Pulmonary artery endothelial cell (primary cell): ENCODE measurements at places on chromosomes 7 and 10.
A peak's percentile ranks its signal among the peaks of the same experiment; 100 is the strongest.

DNA sequence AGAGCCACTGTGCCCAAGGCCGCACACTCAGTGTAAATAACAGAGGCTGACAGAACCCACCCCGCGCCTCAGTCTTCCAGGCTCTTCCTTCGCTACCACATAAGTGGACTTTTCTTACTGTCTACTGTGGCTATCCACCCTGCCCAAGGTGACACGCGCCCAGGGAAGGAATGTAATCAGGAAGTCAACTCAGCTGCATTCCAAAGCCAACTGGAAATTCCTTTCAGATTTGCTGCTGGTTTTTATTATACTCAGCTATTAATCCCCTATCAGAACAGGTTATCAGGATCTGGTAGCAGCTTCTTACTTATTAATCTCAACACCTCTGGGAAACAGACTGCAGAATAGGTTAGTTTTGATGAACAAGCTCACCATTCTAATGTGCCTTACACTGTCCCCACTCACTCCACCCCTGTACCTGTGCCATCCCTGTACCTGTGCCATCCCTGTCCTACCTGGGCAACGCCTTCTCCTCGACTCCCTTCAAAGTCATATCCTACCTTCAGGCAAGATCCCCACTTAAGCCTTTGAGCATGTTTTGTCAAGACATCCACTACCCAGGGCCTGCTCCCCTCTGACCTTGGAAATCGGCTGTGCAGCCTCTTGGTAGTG, 90.7 kb downstream of the NHLRC2 start:
- peak; percentile 30 for DNase-seq

DNA sequence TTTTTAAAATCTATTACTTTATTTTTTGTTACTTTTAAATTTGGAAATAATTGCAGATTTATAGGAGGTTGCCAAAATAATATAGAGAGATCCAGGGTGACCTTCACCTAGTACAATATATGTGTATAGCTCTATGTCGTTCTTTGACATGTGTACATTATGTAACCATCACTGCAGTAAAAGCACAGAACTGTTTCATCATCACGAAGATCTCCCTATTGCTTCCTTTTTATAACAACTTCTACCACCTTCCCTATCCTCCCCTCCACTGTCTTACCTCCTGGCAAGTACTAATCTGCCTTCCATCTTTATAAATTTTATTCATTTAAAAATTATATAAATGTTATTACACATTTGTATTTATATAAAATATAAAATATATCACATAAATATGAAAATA, 251.0 kb downstream of the AUTS2 start:
- no peak for DNase-seq

DNA sequence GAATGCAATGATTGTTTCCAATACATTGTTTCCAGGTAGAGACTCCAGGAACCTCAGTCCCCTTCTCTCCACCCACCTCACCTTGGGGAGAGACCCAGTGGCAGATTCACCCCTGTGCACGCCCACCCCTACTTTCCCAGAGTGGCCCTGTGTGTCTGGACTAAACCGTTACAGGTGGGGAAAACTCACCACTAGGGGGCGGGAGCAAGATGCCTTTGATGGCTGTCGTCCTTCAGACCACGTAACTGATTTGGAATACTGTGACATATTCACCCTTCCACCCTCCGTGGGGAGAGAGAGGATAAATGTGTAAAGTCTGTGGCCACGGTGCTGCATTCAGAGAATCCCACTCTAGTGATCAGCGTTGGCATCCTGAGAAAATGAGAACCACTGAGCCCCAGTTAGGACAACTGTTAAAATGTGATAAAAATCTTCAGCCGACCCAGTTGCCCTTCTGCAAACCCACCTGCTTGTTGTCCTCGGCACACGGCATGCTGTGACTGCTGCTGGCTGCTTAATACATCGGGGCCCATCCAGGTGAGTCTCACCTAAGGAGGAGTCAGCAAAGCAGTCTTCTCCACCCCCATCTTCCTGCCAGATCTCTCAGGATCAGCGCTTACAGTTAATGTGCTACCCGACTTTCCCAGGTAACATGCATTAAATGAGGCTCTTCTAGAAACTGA, 41.5 kb upstream of the NMT2 start:
- DNase-seq, result peak; percentile 51

DNA sequence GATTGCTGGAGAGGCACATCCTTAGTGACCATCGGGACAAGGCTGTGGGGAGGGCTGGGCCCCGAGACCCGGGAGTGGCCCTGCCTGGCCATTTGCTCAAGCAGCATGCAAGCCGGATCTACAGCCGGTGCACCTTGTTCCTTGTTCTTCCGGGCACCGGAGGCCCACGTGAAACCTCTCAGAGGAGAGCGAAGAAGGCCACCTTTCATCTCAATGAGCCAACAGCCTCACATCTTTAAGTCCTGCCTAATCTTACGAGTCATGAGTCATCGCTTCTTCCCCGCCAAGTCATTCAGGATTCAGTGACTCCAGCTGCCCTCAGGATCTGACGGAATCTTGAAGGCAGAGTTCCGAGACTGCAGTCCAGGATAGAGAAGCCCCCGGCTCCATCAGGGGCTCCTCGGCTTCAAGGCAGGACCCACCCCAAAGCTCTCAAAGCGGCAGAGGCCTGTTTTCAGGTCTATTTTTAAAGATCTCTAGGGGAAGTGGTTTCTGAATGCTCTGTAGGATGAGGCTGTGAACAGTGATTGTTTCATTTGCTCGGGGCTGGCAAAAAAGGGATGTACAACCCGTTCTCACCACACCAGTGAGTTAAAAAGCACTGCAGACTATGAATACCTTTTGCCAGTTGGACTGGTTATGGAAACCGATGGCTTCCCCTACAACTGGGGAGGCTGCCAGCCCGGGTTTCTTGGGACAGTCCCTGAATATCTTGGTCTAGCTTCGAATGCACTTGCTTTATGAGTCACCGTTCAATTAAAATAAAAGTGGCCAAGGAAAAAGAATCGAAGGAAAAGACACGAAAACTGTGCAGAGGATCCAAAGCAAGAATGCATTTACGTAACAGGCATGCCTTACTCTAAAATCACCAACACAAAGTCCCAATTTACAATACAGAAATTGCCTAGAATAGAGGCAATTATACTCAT, 57.2 kb upstream of the ECHDC3 start:
- DNase-seq, result peak; percentile 77

- peak; percentile 81 for DNase-seq
These were observed 31.8 kb upstream of the VCL start for GRCh38 chr10:73965890-73966768.

GRCh38 chr10:24427678-24428409, 218.9 kb downstream of the KIAA1217 start:
- no peak for DNase-seq

GRCh38 chr7:110262251-110262650, 828.7 kb upstream of the LRRN3 start:
- no peak for DNase-seq

- DNase-seq, result no peak
These were observed 149.7 kb downstream of the CELF2 start for GRCh38 chr10:11167233-11167966.

DNA sequence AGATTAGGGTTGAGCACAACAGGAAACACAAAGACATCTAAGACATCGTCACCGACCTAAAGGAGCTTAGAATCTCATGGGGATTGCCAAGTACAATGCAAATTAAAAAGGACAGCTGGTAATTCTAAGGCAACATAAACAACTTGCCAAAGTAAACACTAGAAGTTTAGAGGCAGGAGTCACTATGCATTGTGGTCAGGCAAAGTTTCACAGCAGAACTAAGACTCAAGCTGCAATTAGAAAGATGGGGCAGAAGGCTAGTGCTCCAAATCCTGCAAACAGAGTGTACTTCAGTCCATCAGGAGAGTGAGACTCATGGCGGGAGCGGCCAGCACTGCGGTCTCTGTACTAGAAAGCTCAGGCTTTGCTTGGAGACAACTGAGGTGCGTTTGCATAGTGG, 52.7 kb downstream of the HIPK2 start:
- no peak for DNase-seq

GRCh38 chr7:88200789-88201188, 19.0 kb downstream of the SRI start:
- DNase-seq, result no peak

- DNase-seq, result no peak
These were observed 105.7 kb downstream of the C10orf105 start for GRCh38 chr10:71613877-71614276.

GRCh38 chr10:125782616-125783015, 7.0 kb upstream of the MMP21 start:
- DNase-seq, result no peak

GRCh38 chr10:108060246-108060645, 895.7 kb upstream of the SORCS1 start:
- DNase-seq, result no peak

GRCh38 chr10:23186178-23186577, 5.9 kb upstream of the PTF1A start:
- DNase-seq, result no peak

DNA sequence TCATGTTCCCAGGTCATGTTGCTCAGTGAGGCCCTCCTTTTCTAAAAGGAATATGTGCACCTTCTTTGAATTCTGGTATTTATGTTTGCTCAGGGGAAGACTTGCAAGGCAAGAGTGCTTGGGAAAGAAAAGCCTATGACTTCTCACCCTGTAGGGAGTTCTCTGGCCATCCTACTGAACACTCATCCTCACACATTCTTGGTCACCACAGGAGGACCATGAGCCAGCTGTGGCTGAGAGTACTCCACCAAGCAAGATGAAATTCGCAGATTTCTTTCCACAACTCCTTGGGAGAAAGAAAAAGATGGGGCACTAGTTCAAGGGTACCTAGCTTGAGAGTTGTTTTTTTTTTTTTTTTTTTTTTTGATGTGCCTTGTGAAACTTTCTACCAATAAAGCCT, 179.6 kb downstream of the FZD1 start:
- no peak for DNase-seq
